A673 (cell line): ENCODE measurements at places on chromosomes 12 and 14.

- H3K36me3 ChIP-seq, result no peaks in the 10 kb centered on the region
- H3K4me3 ChIP-seq, result no peak overlapping the region
- no peaks in the 10 kb centered on the region for H3K4me1 ChIP-seq
- no peak for DNase-seq
These were observed 371.2 kb upstream of the LRFN5 start for GRCh38 chr14:41235466-41235865.

DNA sequence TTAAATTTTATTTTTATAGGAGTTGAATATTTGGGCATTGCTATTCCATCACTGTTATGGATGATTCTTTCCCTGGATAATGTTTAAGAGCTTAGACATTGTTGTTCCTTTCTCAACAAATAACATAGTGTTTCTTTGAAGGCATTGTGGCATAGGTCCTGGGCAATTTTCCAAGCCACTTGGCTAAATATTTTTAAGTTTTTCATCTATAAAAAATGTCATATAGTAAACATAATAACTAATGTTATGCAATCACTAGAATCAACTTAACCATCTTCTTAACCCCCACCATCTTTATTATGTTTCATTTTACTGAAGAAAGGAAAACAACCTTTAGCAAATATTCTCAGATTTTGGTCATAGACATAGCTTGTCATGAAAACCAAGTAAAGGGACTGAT lies 600.6 kb upstream of the LMO3 start:
- H3K36me3 ChIP-seq, result no peaks in the 10 kb centered on the region
- H3K27me3 ChIP-seq, result no peaks in the 10 kb centered on the region

GRCh38 chr12:114604606-114605005 lies 79.4 kb downstream of the TBX3 start:
- no peaks in the 10 kb centered on the region for H3K27me3 ChIP-seq
- no peak for DNase-seq
- H3K36me3 ChIP-seq, result no peaks in the 10 kb centered on the region
- H3K4me3 ChIP-seq, result no peak overlapping the region
- no peak overlapping the region for H3K27ac ChIP-seq

DNA sequence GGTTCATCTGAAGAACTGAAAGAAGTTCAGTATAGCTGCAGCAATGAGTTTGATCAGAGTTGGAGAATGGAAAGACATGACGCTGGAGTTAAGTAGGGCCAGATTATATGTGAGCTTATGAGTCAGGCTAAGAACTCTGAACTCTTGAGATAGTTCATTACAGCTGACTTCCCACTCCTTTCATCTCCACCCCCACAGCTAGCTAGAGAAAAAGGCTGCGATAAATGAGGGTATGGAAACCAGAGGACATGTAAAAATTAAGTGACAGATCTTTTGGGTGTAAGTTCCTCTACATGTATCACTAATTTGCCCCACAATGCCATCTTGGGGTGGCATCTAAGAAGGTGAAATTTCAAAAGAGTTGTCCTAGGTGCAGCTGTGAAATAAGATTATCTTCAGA lies 28.6 kb downstream of the PYM1 start:
- H3K36me3 ChIP-seq, result no peaks in the 10 kb centered on the region
- no peak overlapping the region for H3K4me3 ChIP-seq
- H3K4me1 ChIP-seq, result no peaks in the 10 kb centered on the region
- H3K27me3 ChIP-seq, result no peaks in the 10 kb centered on the region
- DNase-seq, result no peak

GRCh38 chr12:115204957-115205754 lies 521.2 kb upstream of the TBX3 start:
- H3K4me1 ChIP-seq, result no peaks in the 10 kb centered on the region
- H3K27me3 ChIP-seq, result no peaks in the 10 kb centered on the region
- no peak overlapping the region for H3K4me3 ChIP-seq
- no peaks in the 10 kb centered on the region for H3K36me3 ChIP-seq

- no peaks in the 10 kb centered on the region for H3K36me3 ChIP-seq
- H3K27me3 ChIP-seq, result no peaks in the 10 kb centered on the region
- peaks cover 15% of the 10 kb centered on the region for H3K4me1 ChIP-seq
- no peak overlapping the region for H3K27ac ChIP-seq
- no peak overlapping the region for H3K4me3 ChIP-seq
- DNase-seq, result peak; percentile 89
These were observed 27.4 kb upstream of the STON2 start for GRCh38 chr14:81427348-81428058.

- H3K4me1 ChIP-seq, result no peaks in the 10 kb centered on the region
- no peak overlapping the region for H3K27ac ChIP-seq
- peaks cover 45% of the 10 kb centered on the region for H3K36me3 ChIP-seq
- no peak for DNase-seq
- no peak overlapping the region for H3K4me3 ChIP-seq
These were observed 25.5 kb downstream of the ZC2HC1C start for GRCh38 chr14:75094896-75095295.

DNA sequence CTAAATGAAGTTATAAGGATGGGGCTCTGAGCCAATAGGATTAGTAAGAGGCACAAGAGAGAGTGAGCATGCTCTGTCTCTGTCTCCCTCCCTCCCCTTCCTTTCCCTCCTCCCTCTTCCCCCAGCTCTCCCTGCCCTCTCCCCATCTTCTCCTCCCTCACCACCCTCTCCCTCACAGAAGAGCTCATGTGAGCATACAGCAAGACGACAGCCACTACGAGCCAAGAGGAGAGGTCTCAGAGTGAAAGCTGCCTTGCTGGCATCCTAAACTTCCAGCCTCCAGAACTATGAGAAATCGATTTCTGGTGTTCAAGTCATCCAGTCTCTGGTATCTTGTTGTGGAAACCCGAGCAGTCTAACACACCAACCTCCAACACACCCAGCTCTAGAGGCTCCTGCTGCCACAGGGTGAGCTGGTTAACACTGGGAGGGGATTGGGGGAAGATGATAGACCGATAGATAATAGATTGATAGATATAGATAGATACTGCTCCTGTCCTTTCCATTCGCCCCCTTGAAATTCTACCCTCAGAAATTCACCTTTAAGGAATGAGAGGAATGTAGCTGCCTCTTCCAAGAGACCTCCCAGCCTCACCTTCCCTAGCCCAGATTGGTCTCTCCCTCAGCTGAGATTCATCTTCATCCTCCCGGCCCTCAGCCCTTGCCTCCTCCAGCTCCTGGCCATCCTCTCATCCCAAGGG lies 25.8 kb upstream of the ACTN1 start:
- H3K27me3 ChIP-seq, result no peaks in the 10 kb centered on the region
- H3K27ac ChIP-seq, result no peak overlapping the region
- no peaks in the 10 kb centered on the region for H3K36me3 ChIP-seq
- DNase-seq, result no peak

GRCh38 chr14:99024926-99025325 lies 247.1 kb downstream of the BCL11B start:
- no peaks in the 10 kb centered on the region for H3K27me3 ChIP-seq
- H3K36me3 ChIP-seq, result no peaks in the 10 kb centered on the region
- H3K4me1 ChIP-seq, result no peaks in the 10 kb centered on the region
- no peak overlapping the region for H3K27ac ChIP-seq
- no peak for DNase-seq

GRCh38 chr12:65205886-65206285 lies 36.5 kb downstream of the LEMD3 start:
- no peaks in the 10 kb centered on the region for H3K27me3 ChIP-seq
- H3K27ac ChIP-seq, result no peak overlapping the region
- H3K36me3 ChIP-seq, result no peaks in the 10 kb centered on the region
- peaks cover 23% of the 10 kb centered on the region for H3K4me1 ChIP-seq
- H3K4me3 ChIP-seq, result no peak overlapping the region

DNA sequence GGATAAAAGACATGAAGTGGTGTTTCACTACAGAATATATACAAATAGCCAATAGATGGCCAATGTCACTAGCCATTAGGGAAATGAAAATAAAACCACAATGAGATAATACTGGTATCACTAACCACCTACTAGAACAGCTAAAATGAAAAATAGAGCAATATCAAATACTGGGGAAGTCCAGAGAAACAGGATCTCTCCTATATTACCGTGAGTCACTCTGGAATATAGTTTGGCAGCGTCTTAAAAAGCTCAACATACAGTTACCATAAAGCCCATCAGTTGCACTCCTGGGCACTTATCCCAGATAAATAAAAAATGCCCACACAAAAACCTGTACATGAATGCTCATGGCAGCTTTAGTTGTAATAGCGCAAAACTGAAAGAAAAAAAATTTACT lies 101.7 kb downstream of the TMTC1 start:
- no peak overlapping the region for H3K27ac ChIP-seq
- peaks cover 62% of the 10 kb centered on the region for H3K27me3 ChIP-seq
- no peaks in the 10 kb centered on the region for H3K36me3 ChIP-seq
- no peaks in the 10 kb centered on the region for H3K4me1 ChIP-seq

DNA sequence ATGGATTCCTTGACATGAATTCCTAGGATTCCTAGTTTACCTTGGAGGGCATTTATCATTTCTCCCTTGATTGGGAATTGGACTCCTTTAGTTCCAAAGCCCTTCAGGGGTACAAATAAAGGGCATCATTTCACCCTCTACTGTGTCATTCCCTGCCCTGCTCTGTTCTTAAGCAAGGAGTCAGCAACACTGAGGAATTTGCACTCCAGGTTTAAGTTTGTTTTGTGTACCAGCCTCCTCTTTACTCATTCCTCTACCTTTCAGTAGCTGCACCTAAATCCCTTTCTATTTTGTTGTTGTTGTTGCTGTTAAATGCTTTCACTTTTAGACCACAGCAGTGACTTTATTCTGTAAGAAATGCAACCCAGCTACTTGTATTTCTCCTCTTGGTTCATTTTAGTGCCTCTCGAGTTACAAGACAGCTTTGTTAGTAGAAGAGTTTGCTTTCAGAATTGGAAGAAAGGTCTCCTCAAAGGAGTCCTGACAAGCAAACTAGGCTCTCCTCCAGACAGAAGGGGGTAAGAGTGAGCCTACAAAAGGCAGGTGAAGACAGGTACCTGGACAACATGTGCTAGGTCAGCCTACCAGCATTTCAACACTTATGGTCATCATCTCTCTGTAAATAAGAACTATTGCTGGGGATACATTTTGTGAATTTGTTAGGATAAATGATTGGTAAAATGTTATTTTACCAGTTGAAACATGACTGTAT lies 90.0 kb downstream of the RMST start:
- no peak overlapping the region for H3K4me3 ChIP-seq
- DNase-seq, result no peak
- peaks cover 39% of the 10 kb centered on the region for H3K27me3 ChIP-seq
- H3K36me3 ChIP-seq, result no peaks in the 10 kb centered on the region

DNA sequence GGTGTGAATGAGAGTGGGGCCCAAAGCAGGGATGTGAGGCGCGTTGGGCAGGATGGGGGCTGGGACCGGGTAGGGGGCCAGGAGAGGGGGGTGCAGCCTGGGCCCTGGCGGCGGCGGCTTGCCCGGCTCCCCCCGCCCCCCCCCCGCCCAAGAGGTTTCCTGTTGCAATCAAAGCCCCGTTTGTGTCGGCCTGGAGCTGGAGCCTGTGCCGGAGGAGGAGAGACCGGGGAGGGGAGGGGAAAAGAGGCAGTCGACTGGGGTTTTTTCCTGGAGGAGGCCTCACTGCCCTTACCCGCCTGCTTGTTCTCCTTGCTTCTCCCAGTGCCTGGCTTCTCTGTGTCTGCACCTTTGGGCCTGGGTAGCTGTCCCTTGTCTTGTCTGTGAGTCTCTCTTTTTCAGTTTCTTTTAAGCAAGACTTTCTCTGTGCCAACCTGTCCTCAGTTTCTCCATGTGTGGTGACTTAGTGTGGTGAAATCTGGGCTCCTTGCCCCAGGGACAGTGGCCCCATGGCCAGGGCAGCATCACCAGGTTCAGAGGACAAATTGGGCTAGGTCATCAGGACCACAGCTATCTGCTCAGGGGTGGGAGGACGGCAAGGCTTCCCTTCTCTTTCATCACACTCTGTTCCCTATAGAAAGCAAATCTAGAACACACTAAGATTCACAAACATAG lies 8.5 kb downstream of the RARG start:
- peak; percentile 50 for DNase-seq
- H3K4me1 ChIP-seq, result peaks cover 50% of the 10 kb centered on the region
- H3K27me3 ChIP-seq, result no peaks in the 10 kb centered on the region
- H3K27ac ChIP-seq, result peak overlapping the region; percentile 57
- no peak overlapping the region for H3K4me3 ChIP-seq
- H3K36me3 ChIP-seq, result no peaks in the 10 kb centered on the region

DNA sequence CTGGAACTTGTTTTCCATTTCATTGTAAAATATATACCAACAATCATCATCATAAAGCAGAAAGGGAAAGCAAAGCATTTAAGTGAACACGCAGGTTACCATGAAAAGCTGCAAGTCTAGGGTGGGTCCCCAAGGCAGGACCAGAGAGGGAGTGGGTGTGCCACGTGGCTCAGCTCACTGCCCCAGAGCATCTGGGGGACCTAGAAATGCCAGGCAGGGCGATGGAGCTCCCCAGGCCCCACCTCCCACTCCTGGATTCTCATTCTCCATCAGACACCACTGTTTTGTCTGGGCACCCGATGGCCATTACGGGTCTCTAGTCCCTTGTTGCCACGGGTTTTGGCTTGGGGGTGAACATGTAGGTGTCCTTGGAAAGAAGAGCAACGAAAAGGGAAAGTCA lies 34.7 kb downstream of the BCL11B start:
- H3K27ac ChIP-seq, result peak overlapping the region; percentile 70
- no peaks in the 10 kb centered on the region for H3K27me3 ChIP-seq
- no peak overlapping the region for H3K4me3 ChIP-seq
